NCI-H446 treated with DMSO at 0.1 percent for 48 hours (cell line): ENCODE measurements at places on chromosomes 11 and 22.

DNA sequence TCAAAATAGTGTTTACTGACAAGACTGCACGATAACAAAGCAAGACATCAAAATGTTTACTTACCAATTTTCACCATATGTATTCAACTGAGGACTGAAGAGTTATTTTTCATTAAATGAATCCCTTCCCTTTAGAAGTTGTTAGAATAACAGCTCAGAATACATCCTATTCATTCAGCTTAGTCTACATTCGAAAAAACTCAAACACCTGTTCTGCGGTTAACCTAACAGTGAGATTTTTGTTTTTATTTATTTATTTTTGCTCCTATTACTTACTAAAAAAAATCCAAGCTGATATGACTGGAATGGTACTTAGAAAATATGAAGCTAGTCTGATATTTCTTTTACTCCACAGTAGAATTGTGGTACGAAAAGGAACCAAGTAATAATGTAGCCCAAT, 10.0 kb downstream of the KCNA4 start:
- no peak for DNase-seq

DNA sequence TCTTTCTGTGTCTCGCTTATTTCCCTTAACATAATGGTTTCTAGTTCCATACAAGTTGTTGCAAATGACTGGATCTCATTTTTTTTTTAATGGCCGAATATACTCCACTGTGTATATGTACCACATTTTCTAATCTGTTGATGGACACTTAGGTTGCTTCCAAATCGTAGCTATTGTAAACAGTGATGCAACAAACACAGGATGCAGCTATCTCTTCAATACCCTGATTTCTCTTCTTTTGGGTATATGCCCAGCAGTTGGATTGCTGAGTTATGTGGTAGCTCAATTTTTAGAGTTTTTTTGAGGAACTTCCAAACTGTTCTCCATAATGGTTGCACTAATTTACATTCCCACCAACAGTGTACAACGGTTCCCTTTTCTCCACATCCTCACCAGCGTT, 100.4 kb upstream of the CHORDC1 start:
- no peak for DNase-seq

- DNase-seq, result no peak
Measured at GRCh38 chr11:119121811-119122124, 388 bp downstream of the HINFP start.

- no peak for DNase-seq
Measured at GRCh38 chr11:93770160-93770559, 13.9 kb upstream of the MED17 start.

DNA sequence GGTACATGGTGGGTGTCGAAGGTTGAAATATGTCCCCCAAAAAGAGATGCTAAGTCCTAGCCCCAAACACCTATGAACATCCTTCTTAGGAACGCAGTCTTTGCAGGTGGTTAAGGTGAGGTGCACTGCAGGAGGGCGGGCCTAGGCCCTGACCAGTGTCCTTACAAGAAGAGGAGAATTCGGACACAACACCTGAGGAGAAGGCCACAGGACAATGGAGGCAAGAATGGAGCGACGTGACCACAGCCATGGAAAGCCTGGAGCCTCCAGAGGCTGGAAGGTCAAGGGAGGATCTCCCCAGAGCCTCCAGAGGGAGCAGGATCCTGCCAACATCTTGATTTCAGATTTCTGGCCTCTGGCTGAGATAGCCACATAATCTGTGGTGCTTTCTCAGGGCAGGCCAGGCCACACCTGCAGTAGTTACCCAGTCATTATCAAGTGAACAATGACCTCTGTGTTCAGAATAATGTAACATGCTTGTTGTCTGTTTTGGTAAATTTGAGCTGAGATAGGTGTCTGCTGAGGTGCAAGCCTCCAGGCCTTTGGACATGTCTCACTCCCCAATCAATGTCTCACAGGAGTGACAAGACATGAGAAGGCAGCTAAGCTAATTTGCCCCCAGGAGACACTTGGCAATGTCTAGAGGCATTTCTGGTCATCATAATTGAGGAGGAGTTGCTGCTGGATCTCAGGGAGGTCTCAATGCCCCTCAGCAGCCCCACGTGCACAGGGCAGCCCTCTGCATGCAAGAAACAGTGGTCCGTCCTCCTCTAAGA, 498.9 kb downstream of the BRD1 start:
- DNase-seq, result no peak
